Suppressor macrophage treated with lipopolysaccharide for 1 hour (primary cell): ENCODE measurements at places on chromosomes 4 and X.
A peak's percentile ranks its signal among the peaks of the same experiment; 100 is the strongest.

- no peak for DNase-seq
Observed at GRCh38 chr4:68883870-68884269, 67.7 kb downstream of the UGT2A3 start.

GRCh38 chrX:65971151-65971550 is 68.7 kb downstream of the VSIG4 start:
- no peak for DNase-seq

DNA sequence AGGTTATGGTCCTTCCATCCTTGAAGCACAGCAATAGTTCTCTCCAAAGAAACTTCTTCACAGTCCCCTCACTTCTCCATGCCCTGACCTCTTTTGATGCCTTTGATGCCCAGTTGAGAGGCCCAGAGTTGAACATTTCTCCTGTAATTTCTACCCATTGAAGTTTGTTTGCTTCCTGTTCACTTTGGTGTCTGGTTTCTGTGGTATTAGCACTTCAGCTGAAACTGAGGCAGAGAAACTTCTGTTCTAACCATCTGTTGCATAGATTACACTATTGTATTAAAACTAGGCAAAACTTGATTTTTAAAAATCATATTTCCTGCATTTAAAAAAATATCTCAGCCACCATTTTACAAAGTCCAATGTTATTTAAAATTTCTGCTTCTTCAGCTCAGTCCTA is 89.8 kb upstream of the ADGRG2 start:
- no peak for DNase-seq

DNA sequence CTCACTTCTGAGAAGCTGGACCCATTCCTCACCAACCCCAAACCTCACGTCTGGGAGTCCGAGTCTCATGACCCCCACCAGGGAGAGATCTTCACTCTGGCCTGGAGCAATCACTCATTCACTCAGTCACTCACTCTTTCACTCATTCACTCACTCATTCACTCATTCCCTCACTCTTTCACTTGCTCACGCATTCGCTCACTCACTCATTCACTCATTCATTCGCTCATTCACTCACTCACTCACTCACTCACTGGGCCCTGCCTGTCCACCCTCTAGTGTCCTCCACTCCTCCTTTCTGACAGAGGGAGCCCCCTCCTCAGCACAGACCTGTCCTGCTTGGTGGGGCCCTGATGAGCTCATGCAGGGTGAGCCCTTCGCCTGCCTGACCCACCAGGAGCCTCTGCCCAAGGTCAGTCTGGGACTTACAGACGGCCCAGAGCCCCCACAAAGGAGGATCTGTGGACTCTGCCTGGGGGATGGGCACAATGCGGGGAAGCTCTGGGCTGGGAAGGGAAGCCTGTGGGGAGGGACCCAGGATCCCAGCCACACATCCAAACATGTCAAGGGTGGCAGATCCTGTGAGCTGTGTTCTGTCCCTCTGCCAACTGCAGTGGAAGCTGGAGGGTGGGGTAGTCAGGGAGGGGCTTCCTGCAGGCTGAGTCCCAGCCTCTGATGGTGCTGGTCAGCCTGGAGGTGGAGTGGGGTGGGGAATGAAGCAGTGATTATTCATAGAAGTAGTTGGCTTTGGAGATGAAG is 18.5 kb downstream of the CPZ start:
- DNase-seq = no peak

DNA sequence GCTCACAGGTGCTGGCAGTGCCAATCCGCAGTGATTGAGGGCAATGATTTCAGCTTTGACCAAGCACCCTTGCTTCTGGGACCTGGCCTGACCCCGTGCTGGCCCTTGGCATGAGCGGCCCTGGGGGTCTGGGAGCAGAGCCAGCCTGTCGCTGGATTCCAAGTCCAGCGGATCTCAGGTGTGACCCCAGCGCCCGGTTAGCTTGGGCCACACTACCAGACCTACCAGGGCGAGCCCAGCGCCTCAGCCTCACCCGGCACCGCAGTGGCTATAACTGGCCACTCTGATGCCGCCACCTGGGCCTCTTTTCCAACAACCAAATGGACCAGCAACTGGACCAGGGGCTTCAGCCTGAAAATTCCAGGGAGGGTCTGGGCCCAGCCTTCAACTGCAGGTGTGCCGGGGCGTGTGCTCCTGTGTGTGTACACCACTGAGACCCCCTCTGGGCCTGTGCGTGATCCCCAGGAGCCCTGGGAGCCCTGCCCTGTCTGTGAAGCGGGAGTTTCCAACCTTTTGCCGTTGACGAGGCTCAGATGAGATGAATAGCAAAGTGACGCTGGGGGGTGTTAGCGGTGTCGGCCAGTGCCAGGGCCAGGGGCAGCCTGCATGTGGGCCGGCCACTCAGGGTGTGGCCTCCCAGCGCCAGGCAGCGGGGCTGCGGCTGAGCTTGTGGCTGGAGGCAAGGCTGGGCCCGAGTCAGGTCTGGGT is 658 bp downstream of the SH3TC1 start:
- DNase-seq = peak; percentile 69

- peak; percentile 84 for DNase-seq
Observed at GRCh38 chr4:140427106-140427918, at the start of gene CLGN. Gene CLGN (minus strand): TSS chr4:140427648. CDS start chr4:140413078, 14,570 bp downstream.

GRCh38 chr4:23818097-23818885 is 71.6 kb downstream of the PPARGC1A start:
- no peak for DNase-seq

DNA sequence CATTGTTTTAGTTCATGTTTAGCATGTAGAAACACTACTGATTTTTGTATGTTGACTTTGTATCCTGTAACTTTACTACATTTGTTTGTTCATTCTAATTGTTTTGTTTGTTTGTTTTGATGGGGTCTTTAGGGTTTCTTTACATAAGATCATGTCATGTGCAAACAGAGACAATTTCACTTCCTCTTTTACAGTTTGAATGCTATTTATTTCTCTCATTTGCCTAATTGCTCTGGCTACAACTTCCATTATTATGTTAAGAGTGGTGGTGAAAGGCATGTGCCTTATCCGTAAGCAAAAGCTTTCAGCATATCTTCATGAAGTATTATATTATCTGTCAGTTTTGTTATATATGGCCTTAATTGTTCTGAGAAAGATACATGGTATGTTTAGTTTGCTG is 571.1 kb downstream of the PCDH7 start:
- no peak for DNase-seq

GRCh38 chr4:151555151-151555945 is 146.4 kb downstream of the FHIP1A start:
- DNase-seq = no peak

DNA sequence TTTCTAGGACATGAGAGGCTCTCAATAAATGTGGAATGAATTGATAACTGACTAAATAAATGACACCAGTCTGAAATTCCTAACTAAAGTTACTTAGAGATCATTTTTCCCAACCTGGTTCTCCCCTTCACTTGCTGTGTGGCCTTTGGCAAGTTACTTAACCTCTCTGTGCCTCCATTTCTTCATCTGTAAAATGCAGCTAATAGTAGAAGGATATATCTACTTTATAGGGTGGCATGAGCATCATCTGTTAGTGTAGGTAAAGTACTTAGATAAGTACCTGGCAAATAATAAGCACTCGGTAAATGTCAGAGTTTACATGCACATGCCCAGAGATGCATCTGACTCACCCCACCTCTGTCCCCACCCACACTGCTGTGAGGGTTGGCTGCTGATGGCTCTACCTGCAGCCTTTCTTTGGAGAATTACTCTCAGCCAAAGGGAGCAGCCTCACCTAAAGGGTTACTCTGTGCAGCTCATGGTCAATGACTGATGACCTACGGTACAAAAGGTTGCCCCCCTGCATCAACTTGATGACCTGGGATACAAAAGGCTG is 139.3 kb downstream of the CHIC2 start:
- peak; percentile 6 for DNase-seq

DNA sequence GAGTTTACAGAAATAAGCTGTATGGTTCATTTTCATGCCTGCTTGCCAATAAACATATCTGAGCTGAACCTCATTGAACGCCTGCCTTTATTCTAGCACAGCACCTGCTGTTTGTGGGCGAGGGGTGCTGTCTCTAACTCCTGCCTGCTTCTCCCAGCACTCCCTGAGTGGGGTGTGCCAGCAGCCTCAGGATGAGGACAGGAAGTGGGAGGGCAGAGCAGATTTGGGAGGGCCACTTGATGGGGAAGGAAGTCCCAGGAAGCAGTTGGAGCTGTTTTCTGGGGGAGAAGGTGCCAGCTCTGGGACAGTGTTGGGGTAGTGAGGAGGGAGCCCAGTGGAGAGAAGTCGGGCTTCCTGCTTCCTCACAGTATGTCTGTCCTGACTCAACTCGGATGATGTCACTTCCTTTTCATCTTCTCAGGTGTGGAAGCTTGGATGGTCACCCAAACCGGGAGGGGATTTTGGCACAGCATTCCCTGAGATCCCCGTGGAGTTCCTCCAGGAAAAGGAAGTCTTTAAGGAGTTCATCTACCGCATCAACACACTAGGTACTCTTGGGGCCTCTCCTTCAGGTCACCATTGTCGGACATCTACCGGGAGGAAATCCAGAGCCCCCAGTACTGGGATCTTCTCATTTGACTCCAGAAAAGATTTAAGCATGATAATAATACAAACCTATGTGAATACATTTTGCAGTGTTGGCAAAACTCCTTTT is 29.0 kb upstream of the MSANTD1 start:
- DNase-seq = no peak

GRCh38 chrX:20663336-20663735 is 396.6 kb upstream of the RPS6KA3 start:
- no peak for DNase-seq

- no peak for DNase-seq
Observed at GRCh38 chr4:149062997-149063396, 620.8 kb upstream of the NR3C2 start.
